ENCODE measurements at places on chromosomes 12 and 14.

DNA sequence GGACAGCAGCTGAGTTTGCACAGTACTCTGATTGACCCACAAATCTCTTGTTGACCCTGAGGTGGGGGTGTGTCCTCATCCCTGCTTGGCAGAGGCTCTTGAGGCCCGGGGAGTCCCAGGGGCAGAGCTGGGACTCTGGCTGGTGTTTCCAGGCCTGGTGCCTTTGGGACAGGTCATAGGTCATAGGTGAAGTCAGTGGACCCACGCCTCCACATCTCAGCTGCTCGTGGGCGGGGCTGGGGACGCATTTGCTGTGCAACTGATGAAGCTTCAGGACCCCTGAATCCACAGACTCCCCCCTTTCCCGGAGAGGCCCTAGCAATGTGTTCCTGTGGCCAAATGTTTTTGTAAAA lies 408 bp upstream of the CACNA2D4 start:
- no peak for DNase-seq

DNA sequence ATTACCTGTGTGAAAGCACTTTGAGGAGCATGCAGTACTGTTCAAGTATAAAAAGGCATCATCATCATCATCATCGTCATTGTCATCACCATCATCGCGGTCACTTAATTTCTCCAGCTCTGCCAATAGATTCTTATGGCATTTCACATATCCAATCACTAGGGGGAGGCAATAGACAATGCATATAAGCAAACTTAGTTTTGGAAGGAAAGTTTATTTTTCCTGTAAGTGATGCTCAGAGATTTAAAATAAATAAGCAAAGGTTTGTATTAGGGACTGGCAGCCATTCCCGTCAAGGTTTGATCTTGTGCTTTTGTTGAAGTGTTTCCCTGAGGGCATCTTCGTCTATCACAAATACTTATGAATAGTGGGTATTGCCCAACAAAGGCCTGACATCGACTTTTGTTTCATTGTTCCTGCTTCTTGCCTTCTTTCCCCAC lies 127.4 kb downstream of the KTN1 start:
- DNase-seq = peak; percentile 10

GRCh38 chr14:57823015-57823660 lies 42.8 kb downstream of the SLC35F4 start:
- DNase-seq = no peak

DNA sequence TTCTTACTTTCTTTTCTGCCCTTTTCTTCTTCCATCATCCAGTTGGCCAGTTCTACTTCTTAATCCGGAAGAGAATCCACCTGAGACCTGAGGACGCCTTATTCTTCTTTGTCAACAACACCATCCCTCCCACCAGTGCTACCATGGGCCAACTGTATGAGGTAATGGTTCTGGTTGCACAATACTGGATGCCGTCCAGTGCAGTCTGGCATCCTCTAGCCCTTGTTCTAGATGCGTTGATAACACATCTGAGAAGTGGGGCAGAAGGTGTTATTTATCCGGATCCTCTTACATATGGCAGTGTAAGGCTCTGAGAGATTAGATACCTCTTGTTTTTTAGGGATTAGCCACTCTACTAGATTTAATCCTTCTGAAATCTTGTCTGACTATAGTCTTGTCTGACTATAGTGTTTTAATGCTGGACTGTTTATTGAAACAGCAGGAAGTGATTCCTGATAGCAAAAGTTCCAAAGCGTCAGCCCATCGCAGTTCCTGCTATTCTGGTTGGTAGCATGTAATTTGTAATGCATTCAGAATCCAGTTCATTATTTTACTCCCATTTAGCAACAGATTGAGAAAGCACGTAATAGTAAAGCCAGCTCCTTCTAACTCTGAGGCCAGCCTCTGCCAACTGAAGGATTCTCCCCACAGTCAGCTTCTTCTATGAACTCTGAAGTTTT lies 7.9 kb downstream of the GABARAPL1 start:
- DNase-seq = no peak

GRCh38 chr14:68978172-68978911 lies 760 bp downstream of the ACTN1 start:
- peak; percentile 13 for DNase-seq

DNA sequence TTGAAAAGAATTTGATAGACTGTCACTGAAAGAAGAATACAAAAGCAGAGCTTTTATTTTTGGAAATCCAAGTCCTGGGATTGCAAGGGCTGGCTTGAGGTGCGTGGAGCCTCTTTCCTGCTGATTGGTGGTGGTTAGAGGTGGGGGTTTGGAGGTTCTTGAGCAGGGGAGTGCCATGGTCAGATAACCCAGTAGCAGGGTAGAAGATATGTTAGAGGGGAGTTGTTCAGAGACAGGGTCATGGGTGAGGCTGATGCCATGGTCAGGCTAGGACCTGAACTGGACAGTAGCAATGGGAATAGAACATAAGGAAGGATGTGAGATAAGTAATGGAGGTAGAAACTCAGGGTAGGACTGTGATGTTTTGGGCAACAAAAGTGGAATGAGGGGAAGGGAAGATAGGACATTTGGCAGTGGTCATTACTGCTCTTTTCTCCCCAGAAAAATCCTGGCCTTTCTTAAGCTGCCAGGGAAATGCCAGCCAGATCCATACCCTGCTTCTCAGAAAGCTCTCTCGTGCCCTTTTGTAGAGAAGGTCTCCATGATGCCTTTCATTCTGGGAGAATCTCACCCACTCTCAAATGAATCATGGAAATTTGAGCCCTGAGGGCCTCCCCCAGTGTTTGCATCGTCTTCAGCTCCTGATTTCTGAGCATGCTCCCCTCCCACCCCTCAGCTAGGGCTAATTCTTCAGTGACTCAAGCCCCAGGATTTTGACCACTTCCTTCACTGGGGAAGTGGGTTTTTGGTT lies 9.5 kb downstream of the EMP1 start:
- peak; percentile 93 for DNase-seq

- DNase-seq = no peak
These were observed 89.0 kb downstream of the RFX4 start for GRCh38 chr12:106671840-106672239.

DNA sequence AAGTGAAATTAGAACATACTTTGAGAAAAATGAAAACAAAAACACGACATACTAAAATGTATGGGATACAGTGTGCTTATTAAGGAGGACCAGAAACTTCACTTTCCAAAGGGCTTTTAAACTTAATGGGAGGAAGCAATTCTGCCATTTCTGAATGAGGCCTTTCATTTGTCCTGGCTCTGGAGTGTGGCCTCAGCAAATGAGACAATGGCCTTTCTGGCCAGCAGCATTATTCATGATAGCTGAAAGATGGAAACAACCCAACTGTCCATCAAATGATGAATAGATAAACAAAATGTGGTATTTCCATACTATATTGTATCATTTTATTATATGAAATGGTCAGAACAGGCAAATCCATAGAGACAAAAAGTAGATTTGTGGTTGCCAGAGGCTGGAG lies 338.6 kb downstream of the CEP128 start:
- DNase-seq = no peak

Data from inflammatory macrophage (primary cell).